ENCODE measurements at places on chromosomes 3 and 15.

GRCh38 chr3:61956236-61956635, 394.9 kb downstream of the PTPRG start:
- no peak for DNase-seq

DNA sequence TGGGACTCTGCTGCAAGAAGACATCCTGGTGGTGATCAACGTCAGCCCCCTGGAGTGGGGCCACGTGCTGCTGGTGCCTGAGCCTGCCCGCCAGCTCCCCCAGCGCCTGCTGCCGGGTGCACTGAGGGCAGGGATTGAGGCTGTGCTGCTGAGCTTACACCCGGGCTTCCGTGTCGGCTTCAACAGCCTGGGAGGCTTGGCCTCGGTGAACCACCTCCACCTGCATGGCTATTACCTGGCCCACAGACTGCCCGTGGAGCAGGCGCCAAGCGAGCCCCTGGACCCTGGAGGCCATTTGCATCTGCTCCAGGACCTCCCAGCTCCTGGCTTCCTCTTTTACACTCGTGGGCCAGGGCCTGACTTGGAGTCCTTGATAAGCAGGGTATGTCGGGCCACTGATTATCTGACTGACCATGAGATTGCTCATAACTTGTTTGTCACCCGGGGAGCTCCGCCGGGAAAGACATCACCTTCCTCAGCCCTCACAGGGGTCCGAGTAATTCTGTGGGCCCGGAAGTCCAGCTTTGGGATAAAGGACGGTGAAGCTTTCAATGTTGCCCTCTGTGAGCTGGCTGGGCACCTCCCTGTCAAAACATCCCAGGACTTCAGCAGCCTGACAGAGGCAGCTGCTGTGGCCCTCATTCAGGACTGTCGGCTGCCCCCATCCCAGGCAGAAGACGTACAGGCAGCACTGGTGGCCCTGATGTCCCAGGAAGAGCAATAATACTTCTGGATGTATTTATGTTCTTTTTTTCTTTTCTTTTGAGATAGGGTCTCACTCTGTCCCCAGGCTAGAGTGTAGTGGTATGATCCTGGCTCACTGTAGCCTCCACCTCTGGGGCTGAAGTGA, 7.6 kb downstream of the GDPGP1 start:
- DNase-seq = no peak

- DNase-seq = no peak
These were observed 6.5 kb downstream of the EPHB3 start for GRCh38 chr3:184567946-184568559.

DNA sequence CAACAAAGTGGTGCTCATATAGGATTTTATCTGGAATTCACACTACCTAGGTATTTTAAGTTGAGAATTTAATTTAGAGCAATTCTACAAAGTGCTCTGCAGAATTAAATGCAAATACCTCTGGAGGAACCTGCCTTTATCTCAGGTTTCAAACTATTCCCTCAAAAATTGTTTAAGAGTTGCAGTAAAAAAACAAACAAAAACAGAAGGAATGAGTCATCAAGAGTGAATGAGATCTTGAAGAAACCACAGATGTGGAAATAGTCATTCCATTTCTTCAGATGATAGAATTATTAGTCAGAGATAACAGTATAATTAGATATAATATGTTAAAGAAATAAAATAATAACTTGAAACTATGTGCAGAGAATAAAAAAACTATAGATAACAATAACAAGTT, 80.8 kb upstream of the SCN5A start:
- no peak for DNase-seq

- DNase-seq = no peak
These were observed 18.0 kb downstream of the KLHL24 start for GRCh38 chr3:183653209-183654064.

DNA sequence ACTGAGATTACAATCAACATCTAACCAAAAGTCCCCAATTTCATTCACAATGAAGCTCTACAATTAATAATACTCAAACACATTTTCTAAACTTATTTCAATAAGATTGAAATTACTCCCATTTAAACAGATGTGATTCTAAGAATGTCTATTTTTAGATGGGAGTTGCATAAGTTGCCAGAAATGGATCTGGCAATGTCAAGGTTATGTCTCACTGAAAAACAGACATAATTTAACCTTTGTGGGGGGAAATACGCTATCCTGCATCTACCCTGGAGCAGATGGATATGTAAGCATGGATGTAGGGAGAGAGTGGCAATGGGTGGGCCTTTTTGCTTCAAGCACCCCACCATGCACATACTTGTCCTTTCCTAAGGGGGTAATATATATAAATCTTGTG, 6.7 kb upstream of the EIF1B start:
- no peak for DNase-seq

GRCh38 chr3:105708980-105709379, 159.8 kb downstream of the CBLB start:
- DNase-seq = no peak

DNA sequence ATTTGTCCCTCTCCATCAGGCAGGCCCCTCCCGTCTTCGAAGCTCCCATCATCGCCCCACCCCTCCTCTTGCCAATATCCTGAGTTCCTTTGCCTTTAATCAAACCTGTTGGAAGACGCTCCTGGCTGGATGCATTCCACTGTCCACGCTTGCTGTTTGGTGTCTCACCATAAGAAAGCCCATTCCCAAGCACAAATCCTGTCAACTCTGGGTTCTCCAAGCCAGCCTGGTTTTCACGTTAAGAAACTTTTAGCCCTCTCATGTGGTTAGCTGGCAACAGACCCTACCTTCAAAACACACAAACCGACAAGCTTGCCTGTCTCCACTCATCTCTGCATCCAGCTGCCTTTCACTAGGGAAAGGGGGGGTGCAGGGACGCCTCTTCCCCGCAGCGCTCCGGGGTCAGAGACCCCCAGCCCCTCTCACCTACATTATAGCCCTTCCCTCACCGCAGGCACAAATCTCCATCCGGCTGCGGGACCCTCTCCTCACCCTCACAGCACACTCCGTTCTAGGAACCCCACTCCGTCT, 1.1 kb downstream of the GORASP1 start:
- DNase-seq = no peak

All from WTC11 (cell line).